ENCODE measurements at places on chromosomes 5 and 9. TPM values are rescaled to one million over a fixed set of nuclear protein-coding genes. Genes with fewer than 3 reads are reported as not detected.

The SPINK7 gene
- not detected for total RNA-seq

DNA sequence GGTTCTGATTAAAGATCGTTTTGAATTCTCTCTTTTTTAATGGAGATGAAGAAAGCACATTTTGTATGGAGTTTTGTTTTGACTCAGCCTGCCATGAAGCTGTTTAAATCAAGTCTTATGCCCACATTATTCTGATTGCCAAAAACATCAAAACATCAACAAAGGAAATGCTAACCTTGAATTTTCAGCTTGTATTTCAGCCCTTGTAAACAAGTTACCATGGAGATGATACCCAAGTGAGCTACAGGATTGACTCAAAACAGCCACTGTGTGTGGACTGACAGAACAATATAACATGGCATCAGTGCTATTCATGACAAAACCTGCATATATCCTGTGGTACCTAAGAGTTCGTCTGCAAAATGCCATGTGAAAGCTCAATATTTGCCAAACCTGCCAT, 1581.0 kb downstream of the MAT2B start:
- no peak for DNase-seq
- H3K4me1 ChIP-seq = no peaks in the 10 kb centered on the region

DNA sequence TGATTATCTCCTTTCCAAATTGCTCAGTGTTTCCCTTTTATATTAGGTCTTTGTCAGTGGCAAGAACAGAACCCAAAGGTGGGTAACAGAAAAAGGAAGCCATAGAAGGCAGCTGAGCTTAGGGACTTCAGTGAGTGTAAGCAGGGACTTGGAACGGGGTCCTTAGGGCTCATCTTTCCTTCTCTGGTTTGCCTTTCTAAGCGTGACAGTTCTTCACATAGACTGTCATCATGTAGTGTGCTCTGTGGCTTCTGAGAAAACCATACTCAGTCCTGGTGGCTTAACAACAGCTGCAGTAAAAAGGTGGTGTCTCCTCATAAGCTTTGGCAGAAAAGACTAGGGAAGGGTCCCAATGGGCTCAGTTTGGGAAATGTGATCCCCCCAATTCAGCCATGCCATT, 108.8 kb downstream of the SLC12A2 start:
- no peak overlapping the region for H3K27ac ChIP-seq
- H3K4me1 ChIP-seq = peaks cover 10% of the 10 kb centered on the region
- no peak overlapping the region for H3K4me3 ChIP-seq
- no peaks in the 10 kb centered on the region for H3K27me3 ChIP-seq

- H3K27me3 ChIP-seq = no peaks in the 10 kb centered on the region
- H3K4me1 ChIP-seq = no peaks in the 10 kb centered on the region
- no peak for DNase-seq
- H3K27ac ChIP-seq = no peak overlapping the region
- no peaks in the 10 kb centered on the region for H3K36me3 ChIP-seq
Observed at GRCh38 chr5:128681764-128682592, 143.9 kb upstream of the FBN2 start.

- DNase-seq = no peak
- H3K27me3 ChIP-seq = no peaks in the 10 kb centered on the region
- no peak overlapping the region for H3K4me3 ChIP-seq
- H3K36me3 ChIP-seq = no peaks in the 10 kb centered on the region
- peaks cover 89% of the 10 kb centered on the region for H3K4me1 ChIP-seq
Observed at GRCh38 chr9:33161589-33162132, 5.5 kb downstream of the B4GALT1 start.

The POU4F3 gene
- not detected for total RNA-seq

The FAM153A gene
- total RNA-seq = 116 TPM

DNA sequence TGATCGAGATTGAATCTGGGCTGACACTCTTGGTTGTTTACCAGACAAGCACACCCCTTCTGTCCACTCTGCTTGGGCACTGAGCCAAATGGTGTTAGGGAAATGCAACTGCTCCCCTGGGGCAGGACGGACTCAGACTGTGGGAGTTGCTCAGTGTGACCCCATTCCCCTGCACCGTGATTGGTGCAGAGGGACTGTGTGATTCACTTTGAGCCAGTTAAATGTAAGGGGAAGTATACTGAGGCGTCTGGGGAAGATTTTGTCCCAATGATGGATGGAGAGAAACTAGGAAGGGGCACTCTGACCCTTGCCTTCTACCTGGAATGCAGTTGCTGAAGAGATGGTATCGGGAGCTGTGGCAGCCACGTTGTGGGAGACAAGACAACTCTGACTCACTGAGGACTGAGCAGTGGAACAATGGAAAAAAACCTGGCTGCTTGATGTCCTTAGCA, 196.0 kb upstream of the ANKRD55 start:
- H3K36me3 ChIP-seq = no peaks in the 10 kb centered on the region
- no peak for DNase-seq
- H3K27ac ChIP-seq = no peak overlapping the region
- H3K4me1 ChIP-seq = no peaks in the 10 kb centered on the region

DNA sequence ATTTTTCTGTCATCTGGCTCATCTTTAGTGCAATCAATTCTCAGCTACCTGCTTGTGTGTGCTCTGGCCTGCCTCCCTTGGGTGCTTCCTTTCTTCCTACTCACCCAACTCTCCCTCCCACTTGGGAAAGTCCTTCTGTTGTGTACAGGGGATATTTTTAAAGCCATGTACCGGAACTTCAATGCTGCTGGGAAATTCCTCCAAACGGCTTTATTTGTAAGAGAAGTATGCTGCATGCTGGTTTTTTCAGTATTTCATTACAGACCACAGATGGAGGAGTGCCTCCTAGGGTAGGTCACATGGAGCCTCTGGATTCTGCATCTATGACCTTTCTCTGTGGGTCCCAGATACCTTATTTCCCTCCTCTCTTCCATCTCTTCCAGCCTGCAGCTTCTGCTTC, 5.4 kb upstream of the HMHB1 start:
- no peak overlapping the region for H3K4me3 ChIP-seq
- DNase-seq = no peak
- H3K36me3 ChIP-seq = no peaks in the 10 kb centered on the region
- no peaks in the 10 kb centered on the region for H3K4me1 ChIP-seq
- no peaks in the 10 kb centered on the region for H3K27me3 ChIP-seq

Measured in CD4-positive, alpha-beta memory T cell (primary cell).